ENCODE measurements at places on chromosomes 5 and 9.
A peak's percentile ranks its signal among the peaks of the same experiment; 100 is the strongest.

DNA sequence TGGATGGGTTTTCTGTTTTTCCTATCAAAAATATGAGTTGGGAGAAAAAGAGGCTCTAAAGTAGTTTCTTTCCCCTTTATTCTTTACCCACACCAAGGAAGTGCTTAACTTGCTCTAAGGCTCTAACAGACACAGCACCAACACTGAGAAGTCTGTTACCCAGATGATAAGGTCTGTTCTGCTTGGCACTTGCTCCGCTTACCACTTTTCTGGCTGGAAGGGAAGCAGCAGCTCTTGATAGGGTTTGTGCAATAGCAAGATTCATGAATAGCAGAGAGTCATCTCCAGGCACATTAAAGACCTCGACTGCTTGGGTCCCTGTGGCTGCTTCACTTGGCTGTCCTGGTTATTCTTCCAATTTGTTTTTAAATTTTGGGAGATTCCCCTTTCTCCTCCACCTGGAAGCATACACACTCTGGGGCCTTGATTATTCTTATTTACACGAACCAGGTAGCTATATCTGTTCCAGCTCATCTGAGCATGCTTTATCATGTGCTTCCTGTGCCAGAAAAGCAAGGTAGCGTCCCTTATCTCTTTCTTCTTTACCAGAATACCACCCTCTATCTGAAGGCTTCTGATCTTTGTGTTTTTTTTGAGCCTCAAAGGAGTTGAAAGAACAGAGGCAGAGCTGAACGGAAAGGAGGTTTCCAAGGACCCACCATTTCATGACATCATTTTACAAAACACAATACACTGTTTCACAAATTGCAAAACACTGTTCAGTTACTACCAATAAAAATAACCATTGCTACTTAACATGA lies 24.8 kb downstream of the PPP3R2 start:
- DNase-seq = no peak

DNA sequence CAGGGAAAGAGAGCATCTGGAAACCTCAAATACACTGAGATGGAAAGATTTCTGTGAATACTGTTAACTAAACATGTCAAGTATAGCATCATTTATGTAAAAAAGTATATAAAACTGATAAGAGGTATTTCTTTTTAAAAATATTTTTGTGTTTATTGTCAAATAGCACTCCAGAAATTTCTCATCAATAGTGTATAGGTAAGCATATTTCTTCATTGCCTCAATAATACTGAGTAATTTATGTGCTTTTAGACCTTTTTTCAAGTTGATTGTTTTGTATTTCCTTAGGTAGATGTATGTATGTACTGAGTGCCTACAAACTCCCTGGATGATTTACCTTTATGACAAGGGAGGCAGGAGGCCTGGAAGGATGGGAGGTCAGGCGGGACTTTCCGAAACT lies 196.3 kb downstream of the ROR2 start:
- DNase-seq = no peak

GRCh38 chr9:22119522-22120158 lies 110.5 kb upstream of the CDKN2B start:
- no peak for DNase-seq

DNA sequence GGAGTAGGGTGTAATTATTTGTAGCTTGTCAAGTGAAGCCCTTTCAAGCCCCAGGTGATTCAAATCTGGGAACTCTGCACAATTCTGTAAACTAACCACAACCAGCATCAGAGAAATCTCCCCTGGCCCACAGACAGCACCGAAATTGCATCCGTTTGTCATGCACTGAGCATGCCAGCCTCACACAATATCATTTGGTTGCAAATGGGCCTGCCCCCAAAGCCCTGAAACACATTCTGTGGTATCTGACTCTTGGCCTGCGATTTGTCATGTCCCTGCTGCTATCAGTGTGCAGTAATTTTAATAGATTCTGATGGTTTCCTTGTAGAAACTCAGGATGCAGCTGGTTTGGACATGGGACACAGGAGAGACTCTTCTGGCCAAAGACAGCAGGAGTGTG lies 35.3 kb downstream of the SNX24 start:
- no peak for DNase-seq

DNA sequence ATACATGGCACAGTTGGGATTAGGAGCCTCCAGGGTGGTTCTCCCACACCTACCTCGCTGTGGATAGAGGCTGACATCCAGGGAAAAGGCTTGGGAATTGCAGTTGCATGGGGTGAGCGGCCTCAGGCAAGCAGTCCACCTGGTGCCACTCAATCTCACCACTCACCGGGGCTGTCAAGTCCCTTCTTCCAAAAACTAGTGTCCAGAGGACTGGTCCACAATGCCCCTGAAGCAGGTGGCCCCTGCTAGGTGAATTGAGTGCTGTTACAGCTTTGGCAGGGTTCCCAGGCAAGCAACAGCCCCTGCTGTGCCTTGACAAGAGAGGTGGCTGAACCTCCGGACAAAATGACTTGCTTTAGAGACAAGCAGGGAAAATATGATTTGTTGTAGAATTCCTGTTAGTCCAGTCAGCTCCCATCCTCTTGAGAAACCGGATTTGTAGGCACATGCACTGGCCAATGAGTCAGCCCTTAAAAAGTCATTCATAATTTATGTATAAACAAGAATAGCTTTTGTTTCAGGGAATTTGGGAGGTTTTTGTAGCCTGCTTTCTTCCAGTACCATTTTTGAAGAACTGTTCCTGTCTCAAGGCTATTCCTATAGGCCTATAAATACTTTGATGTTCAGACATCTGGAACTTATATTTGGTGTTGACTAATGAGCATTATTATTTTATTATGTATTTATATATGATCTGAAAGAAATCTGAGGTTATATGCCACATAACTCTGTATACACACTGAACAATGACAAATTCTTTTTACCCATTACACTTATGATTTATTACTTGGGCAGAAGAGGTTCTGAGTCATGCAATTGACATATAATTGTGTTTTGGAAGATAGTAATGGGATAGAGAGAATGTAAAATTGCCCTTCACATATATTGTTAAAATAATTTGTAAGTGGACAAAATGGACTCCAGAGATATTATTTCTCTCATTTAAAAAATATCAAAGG lies 411.1 kb downstream of the ACTL7B start:
- peak; percentile 11 for DNase-seq

DNA sequence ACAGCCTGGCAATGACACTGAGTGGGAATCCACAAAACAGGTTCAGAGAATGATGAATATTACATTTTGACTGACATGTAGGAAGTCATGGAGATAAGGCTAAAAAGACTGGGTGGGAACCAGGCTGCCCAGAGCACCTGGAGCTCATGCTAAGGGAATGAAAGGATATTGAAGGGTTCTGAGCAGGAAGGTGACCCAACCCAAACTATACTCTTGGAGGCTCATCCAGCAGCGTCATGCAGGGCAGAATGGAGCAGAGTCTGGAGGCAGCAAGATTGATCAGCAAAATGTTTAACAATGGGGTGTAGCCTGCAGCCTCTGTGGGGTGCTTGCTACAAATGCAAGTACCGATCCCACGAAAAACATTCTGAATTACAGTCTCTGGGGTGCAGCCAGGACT lies 120.2 kb downstream of the PSD2 start:
- no peak for DNase-seq

DNA sequence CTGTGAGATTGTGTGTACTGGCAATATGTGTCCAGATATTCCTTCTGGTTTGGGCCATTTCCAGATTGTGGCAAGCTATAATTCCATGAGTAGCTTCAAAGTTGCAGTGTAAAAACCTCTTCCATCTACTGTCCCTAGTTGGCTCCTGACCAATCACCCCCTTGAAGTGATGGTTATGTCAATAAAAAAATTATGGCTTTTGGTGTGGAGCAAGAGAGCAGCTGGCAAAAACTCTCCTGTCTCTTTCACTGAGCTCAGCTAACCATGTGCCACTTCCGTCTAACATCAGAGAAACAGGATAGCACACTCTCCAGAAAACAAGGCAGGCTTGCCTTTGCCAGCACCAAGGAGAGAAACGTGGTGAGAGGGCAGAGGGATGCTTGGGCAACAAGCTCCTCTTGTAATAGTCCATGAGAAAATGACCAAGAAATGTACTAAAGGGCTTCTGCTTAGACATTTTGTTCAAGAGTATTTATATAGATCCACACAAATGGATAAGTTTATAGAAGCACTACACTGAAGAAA lies 914.4 kb upstream of the SEMA6A start:
- no peak for DNase-seq

DNA sequence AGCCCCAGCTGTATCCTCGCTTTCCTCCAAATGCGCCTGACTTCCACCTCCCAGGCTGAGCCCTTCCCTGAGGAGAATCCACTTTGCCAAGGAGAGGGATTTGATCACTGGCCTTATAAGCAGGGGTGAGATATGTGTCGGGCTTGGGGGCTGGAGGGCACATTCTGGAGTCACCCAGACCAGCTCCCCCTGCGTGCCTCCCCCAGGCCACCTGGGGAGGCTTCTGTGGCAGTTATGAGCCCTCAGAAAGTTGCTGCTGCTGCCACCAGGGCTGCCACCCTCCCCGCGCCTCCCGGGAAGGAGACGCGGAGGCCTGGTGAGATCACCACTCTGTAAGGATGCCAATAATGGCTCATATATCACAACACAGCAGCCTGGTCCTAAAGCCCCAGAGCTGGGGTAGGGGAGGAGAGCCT lies 211.5 kb downstream of the PAPPA start:
- no peak for DNase-seq
